ENCODE measurements at places on chromosomes 4 and X.

DNA sequence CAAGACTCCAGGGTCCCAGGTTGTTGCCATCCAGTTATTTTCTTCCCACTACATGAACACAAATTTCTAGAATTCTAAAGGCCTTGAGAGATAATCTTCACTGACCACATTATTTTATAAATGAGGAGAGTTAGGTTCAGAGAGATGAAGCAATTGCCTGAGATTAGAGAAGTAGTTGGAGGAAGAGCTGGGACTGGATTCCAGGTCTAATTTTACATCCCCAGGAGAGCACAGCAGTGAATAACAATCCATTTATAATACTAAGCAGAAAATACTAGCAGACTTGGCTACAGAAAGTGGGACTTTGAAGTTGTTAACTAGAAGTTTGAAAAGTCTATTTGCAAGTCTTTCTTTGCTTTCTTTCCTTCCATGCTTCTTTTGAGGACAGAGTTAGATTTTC, 231.3 kb upstream of the S100G start:
- no peak for DNase-seq

- DNase-seq = no peak
Measured at GRCh38 chrX:110204986-110205385, 112.9 kb downstream of the AMMECR1 start.

- DNase-seq = no peak
Measured at GRCh38 chr4:70326052-70326451, 8.7 kb upstream of the CABS1 start.

- DNase-seq = no peak
Measured at GRCh38 chr4:2694691-2695090, 61.4 kb downstream of the TNIP2 start.

DNA sequence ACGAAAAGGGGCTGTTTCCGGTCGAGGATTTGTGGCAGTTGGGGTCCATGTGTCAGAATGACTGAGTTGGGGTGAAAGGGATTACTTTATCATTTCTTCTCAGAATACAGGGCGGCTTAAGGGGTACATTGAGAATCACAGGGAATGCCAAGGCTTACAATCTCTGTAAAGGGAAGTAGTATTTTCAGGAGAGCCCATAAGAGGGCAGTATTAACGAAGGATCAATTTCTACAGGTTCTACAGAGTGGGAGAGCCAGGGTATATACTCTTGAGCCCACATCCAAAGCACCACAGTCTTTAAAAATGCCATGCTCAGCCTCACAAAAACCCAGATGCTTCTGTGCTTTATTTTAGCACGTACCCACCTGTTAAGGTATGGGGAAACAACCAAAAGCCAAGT, 67.7 kb upstream of the ZXDA start:
- no peak for DNase-seq

DNA sequence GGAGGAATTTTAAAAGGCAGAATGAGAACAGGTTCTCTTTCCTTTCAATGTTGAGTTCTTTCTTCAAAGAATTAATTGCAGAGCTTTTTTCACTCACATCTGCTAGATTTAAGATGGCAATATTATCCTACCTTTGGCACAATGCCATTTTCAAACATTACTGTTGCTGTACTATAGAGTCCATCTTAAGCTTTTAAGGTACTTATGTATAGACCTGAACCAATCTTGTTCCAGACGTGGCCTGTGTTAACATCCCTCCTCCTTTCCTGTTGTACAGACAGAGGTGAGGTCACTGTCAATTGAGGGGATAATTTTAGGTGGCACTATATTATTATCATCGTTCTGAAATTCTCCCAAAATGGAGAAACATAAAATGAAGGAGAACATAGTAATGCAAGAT, 53.0 kb upstream of the MYOZ2 start:
- DNase-seq = no peak

DNA sequence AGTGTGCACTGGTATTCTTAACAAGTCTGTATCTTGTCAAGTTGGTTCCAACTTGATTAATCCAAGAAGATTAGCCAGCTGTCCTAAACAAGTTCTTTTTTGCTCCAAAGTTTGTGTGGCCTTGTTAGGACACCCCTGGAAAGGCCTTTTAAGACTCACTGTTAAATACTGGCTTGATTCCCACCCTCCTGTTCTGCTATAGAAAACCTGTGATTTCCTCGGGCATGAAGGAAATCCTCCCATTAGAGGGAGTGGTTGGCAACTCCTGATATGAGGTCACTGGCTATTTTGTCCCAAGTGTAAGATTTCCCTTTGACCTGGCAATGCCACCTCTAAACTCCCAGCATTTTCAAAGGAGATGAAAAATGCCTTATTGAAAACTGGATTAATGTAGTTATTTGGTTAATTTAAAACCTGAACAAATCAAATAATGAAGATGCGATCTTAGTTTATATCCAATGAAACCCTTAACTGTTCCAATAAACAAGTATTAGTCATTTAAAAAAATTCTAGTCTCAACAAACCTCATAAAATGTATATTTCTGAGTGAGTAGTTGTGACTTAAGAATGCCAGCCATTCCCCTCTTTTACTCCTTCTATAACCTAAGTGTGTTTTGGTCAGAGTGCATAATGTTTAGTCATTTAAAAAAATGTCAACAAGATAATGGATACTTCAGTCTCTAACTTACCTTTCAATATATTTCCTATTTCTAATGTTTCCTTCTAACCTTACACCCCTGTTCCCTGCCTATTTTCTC, 94.4 kb downstream of the NPNT start:
- DNase-seq = no peak

GRCh38 chr4:164935363-164935762, 42.1 kb downstream of the TRIM61 start:
- peak; percentile 40 for DNase-seq

DNA sequence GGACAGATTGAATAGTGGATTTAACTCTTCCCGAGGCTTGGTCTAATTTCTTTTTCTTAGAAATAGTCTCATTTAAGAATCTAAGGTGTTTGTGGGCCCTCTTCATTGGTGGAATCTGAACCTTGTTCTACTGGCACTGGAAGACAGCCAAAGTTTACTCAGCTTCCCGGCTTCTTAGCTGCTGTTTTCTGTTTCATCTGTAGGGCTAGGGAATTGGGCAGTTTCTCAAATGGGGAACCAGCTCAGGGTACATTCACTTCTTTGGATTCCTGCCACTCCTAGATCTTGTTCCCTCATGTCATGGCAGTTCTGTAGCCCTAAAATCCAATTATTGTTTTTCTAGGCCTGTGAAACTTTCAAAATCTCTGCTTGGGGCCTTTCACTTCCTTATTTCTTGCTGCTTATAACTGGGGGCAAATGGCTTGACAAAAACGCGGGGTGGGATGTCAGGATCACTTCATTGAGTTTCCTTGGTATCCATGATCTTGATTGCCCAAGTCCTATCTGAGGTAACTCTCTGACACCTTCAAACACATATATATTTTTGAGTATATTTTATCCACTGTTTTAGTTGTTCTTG, 985.0 kb downstream of the C4orf33 start:
- no peak for DNase-seq

- DNase-seq = no peak
Measured at GRCh38 chr4:13059019-13059418, 425.1 kb downstream of the RAB28 start.

GRCh38 chrX:72176981-72177380, 4.6 kb upstream of the PIN4 start:
- no peak for DNase-seq

DNA sequence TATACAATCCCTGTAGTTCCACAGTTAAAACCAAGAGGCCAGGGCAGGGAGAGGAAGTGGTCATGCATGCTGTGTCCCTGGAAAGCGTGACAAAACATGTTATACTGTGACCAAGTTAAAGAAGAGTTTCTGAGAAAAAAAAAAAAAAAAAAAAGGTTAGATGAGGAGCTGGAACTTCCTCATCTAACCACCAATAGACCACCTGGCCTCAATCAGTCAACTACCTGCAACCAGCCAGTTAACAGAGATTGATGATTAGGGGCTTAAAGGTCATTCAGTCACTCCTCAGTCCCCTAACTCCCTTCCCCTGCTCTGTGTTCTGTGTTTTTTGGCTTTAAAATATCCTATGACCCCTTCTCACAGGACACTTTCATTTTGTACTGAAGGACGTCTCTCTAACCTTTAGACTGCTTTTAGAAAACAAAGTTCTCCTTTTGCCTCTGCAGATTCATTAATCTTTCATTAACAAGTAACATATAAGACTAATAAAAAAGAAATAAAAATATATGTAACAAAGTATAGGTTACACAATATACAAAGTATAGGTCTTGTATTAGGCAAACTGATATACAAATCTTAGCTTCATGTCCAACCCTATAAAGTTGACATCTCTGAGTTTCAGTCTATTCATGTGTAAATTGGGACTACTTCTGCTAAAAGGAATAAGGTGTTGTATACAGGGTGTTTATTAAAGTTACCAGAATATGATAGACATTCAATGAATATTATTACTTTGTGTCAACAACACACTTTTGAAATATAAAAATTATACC, 179.1 kb upstream of the NDST4 start:
- no peak for DNase-seq

DNA sequence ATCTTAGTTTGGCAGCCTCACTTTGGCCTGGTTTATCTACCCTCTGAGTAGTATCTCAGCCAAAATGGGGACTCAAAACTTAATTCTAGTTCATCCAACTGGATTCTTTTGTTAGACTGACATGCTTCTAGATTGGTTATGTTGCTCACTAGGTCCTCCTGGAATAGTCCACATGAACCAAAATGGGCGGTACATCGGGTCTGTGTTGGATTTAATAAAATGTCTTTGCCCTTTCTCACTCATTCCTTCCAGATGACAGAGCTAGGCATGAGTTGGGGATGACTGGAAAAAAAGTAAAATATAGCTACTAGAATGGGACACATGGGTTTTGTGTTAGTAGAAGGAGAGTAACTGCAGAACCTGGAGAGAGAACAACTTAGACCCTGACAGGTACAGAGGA, 247.9 kb downstream of the CCSER1 start:
- DNase-seq = no peak

DNA sequence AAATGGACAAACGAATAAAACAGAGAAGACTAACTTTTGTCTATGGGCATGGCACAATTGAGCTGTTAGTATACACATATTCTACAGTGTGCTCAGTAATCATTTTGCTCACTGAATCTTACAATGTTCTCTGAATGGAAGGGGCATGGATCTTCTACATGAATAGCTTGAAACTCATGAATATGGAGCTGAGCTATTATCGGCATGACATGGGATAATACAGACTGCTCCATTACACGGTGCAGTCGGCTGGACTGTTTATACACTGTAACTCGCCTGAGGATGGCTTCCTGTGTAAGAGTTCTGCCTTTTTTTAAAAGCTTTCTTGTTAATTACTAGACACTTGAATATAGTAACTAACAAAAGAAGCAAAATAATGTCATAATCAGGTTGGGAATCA, 368.5 kb upstream of the MAD2L1 start:
- DNase-seq = no peak

DNA sequence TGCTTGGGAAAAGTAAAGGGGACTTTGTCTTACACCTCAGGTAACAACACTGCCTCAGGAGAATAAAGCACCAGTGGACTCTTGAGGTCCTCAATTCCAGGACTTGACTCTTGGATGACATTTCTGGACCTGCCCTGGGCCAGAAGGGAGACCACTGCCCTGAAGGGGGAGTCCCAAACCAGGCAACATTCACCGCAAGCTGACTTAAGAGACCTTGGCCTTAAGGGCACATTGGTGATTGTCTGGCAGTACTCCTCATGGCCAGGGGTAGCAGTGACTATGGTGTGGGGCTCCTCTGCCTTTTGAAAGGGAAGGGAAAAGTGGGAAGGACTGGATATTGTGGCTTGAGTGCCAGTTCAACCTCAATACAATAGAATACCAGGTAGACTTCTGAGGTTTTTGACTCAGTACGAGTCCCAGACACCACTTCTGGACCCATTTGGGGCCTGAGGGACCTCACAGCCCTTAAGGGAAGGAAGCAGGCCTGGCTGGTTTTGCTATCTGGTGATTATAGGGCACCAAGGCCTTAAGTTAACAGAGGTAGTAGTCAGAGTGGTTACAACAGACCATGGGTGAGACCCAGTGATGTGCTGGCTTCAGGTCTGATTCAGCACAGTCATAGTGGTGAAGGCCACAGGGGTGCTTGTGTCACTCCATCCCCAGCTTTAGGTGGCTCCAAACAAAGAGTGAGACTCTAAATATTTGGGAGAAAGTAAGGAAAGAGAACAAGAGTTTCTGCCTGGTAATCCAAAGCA, 121.2 kb upstream of the TET2 start:
- no peak for DNase-seq

DNA sequence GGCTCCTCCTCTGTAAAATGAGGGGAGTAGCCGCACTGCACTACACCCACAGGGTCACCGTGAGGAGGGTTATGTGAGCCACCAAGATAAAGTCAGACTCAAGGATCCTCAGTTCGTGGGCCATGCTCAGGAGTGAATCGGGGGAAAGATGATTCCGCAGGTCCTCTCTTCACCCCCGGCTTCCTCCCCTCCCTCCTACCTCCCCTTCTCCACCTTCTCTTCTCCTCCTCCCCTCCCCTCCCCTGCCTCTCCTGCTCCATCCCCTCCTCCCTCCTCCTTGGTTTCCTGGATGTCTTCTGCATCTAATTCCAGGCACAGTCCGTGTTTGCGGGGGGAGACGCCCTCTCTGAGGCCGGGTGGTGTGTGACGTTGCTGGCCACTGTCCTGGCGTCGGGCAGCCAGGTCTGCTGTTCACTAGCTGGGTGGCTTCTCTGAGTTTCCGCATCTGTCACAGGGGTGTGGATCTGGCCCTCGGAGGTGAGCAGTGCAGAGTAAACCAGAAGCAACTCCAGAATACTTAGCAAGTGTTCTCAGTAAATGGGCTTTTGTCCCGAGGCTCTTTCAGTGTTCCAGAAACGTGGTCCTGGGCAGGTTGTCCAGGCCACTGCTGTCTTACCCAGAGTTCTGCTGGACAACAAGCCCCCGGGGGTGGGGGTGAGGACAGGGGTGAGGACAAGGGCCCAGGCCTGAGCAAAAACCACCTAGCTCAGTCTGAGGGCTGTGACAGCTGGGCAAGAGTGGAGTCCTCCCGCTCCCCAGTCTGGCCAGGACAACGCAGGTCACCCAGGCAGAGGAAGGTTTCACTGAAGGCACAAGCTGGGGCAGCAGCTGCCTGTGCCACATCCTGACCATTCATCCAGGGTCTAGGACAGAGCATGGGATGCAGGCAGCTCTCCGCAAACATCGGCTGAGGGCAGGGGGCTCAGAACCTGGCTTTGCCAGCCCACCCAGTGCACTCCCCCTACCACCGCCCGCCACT, 92.4 kb downstream of the PPP2R2C start:
- DNase-seq = no peak

- peak; percentile 25 for DNase-seq
Measured at GRCh38 chr4:186067757-186068385, 1.1 kb upstream of the TLR3 start.
